ENCODE measurements at places on chromosomes 7 and 10.

GRCh38 chr10:122565766-122566206, 5.2 kb downstream of the DMBT1 start:
- peak; percentile 96 for DNase-seq

GRCh38 chr10:44397476-44398225, 12.8 kb upstream of the CXCL12 start:
- no peak for DNase-seq

DNA sequence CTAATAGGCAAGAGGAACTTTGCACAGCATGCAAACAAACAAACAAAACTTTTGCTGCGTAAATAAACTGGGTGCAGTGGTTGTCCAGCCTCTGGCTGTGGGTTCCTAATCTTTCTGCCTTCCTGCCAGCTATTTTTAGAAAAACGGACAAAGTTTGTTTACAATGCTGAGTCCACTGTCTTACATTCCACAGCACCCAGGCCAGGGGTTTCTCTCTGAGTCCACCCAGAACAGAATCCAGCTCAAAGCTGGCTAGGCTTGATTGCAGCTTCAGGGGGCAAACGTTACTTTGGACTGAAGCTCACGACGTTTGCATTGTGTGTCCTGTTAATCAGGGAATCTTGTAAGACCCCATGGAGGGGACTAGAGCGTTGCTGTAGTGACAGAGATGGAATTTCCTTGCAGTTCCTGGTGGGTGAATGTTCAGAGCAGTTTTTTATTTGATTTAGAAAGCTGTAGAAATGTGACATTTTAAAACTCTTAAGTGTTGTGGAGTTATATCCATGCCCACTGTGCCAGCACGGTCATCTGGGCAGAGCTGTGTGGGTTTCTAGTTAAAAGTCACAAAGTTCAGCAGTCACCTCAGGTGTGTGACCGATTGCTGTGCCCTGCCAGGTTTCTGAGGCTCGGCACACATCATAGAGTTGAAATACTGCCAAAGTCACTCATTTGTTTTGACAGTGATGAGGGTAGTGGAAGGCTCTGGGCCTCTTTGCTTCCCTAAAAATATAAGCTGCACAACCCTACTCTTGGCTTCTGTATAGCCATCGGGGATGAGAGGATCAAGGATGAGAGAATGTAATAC, 247.0 kb downstream of the STK31 start:
- no peak for DNase-seq

- no peak for DNase-seq
Measured at GRCh38 chr10:50968386-50969091, 83.1 kb upstream of the A1CF start.

DNA sequence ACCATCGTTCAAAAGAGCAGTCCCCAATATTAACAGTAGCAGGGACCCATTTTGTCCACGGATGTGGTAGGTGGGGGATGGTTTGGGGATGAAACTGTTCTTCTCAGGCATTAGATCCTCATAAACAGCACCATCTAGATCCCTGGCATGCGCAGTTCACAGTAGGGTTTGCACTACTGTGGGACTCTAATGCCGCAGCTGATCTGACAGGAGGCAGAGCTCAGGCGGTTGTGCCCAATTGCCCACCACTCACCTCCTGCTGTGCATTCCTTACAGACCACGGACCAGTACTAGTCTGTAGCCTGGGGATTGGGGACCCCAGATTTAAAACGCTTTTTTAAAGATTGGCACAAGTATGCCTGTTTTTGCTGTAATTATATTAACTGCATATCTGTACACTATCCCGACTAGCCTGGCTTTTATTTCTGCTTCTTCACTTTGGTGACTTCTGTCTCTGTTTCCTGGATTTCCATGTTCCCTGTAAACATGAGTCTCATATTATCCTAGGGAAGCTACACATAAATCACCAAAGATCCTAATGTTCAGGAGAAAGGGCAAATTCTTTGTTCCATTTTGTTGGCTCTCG, 163.3 kb upstream of the AKR1E2 start:
- no peak for DNase-seq

- DNase-seq: no peak
Measured at GRCh38 chr10:98644466-98644865, 197.7 kb upstream of the HPS1 start.
